AG08395 (cell line): ENCODE measurements at places on chromosomes 16 and 17.

DNA sequence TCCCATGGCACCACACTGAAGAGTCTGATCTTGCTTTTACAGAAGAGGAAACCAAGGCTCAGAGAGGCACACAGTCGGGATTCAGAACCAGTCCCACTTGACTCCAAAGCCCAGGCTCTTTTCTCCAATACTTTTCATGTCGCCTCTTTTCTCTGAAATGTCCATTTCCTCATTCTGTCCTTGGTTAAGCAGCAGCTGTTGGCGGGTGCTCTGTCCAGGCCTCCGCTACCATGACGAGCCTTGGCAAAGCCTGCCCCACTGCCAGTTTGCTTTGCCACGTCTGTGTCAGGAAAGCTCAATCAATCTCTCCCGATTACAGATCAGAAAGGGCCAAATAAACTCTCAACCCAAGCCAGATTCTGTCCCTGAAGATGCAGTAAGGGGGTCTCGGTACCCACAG lies 9.1 kb upstream of the CEP295NL start:
- DNase-seq, result no peak

DNA sequence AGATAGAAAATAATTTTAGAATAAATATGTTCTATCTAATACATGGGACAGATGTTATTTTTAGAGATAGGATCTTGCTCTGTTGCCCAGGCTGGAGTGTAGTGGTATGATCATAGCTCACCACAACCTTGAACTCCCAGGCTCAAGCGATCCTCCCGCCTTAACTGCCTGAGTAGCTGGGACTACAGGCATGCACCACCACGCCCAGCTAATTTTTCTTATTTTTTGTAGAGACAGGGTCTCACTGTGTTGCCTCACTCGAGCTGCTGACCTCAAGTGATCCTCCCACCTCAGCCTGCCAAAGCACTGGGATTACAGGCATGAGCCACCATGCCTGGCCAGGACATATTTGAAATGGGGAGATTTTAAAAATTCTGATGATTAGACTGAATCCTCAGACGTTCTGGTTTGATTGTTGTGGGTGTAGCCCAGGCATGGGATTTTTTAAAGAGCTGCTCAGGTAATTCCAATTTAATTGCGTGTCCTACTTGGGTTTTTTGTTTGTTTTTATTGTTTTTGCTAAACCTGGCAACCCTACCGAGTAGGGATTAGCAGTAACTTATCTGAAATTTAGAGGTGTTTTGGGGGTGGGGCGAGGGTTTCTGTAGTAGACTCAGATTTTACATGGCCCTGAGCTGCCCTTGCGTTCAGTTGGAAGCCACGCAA lies 142.9 kb downstream of the RAB11FIP4 start:
- no peak for DNase-seq

DNA sequence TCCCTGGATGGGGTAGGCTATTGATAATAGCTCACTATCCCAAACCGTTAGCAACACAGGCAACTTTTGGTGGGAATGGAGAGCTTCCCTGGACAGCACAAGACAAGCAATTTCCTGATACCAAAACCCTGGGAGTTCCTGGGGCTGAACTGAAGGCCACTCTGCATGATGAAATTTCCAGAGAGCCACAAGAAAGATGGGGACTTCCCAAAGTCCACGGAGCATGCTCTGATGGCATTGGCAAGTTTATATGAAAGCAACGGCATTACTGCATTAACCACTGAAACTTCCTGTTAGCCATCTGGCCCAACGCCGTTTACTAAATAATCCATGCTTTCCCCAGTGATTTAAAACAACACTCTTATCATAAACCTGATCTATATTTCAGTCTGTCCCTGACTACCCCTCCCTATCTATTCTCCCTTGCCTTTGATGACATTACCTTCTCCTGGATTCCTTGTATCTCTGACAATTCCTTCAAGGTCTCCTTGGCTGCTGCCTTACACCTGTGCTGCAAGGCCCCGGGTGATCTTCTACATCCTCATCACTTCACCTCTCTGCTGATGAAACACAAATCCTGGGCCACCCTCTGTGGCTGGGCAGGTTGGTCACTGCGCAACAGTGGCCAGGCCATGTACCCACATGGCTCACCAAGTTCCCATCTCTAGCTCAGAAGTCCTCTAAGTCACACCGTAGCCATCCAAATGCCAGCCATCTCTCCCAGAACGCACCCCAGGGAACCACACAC lies 108.5 kb upstream of the RCVRN start:
- DNase-seq, result no peak

- no peak for DNase-seq
These were observed 10.6 kb downstream of the TSC2 start for GRCh38 chr16:2058420-2058819.

GRCh38 chr17:80261159-80261894 lies 675 bp downstream of the RNF213 start:
- DNase-seq, result peak; percentile 34

GRCh38 chr16:24493821-24494220 lies 45.5 kb upstream of the RBBP6 start:
- DNase-seq, result no peak

DNA sequence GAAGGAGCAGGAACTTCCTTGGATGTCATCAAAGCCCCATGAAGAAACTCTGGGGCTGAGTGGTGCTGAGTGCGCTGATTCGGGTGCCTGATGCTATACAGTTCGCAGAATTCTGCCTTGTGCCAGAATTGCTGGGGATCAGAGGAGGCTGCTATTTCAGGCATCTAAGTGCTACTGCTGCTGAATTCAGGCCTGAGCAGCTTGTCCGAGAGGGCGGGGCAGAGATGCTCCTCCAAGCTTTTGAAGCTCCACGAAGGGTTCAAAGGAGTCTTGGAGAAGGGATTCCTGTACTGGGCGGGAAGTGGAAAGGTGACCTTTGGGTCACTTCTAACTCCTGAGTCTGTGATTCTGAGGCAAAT lies 227.8 kb downstream of the CCDC182 start:
- DNase-seq, result no peak

GRCh38 chr17:42122371-42123303 lies at the start of gene HSPB9:
Gene HSPB9, plus strand, starts transcription at chr17:42122804. Its CDS starts 47 bp downstream, at chr17:42122851.
- no peak for DNase-seq

DNA sequence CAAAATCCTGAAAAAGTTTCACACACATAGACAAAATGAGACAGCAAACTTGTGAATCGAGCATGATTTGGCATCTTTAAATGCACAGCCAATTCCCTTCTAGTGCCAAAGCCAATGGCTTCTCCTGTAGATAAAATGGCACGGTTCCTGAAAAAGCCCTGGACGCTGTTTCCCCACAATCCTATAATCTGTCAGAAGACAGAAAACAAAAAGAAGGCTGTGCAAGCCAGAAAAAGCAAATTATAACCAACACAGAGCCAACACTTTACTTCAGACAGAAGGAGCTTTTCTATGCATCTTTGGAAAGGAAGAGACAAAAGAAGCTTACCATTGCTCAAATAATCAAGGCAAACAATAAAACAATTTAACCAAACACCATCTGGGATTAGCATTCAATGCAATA lies 23.8 kb downstream of the FAM222B start:
- DNase-seq, result no peak

DNA sequence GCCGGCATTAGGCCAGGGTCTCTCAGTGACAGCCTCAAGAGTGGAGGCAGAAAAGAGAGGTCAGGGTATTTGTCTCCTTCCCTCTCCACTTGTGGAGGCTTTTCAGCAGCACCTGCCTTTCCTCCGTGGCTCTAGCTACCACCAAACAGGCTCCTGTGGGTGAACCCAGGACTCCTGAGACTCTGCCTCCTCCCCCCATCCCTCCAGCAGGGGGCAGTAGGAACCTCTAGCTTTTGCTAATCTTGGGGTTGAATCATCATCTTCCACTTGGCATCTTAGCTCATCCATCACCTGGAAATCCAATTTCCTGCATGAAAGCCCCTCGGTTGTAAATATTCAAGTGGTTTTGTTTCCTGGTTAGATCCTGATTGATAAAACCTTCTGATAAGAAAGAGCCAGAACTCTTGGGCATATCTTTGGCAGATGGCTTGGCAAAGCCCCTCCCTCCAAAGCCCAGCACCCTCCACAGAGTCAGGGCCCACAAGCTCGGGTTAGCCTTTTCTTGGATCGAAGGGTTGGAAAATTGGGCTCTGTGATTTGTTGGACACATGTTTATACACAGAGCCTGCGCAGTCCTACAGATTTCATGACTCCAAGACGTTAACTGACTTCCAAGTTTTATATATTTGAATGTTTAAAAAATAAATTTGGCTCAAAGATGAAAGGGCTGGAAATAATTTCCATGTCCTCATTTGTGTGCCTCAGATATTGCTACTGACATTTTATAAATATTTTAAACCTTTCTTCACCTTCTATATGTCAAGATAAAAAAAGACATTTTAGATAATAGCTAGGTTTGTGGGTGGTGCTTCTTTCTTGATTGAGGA lies 322.1 kb downstream of the MAP2K4 start:
- DNase-seq, result no peak

DNA sequence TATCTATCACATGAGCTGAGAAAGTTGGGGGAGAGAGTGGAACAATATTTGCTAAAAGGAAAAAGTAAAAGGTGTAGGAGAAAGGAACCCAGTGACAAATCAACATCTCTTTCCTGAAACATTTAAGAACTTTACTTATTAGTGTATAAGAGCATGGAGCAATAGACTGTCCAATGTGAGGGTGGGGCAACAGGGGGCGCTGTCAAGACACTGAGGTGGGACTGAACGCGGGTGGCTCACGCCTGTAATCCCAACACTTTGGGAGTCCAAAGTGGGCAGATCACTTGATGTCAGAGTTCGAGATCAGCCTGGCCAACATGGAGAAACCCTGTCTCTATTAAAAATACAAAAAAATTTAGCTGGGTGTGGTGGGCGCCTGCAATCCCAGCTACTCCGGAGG lies 21.2 kb downstream of the PCTP start:
- DNase-seq, result no peak

DNA sequence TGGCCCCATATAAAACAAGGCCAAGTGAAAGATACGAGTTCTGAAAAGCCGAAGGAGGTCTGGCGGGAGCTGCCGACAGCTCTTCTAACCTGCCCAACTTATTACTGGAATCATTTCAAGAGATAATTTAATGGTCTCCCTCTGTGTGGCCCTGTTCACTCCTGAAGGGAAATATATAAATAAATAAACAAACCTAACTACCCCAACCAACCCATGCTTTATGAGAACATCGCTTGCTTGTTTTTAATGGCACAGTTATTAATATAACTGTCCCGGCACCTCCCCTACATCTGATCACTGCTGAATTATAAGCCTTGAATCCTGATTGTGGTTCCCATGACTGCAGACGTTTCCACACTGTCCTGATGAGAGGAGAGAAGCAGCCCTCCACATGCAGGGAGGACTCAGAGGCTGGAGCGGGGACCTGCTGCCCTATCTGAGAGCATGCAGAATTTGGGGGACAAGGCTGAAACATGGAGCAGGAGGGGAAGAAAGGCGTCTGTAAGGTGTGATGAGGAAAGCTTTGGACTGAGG lies 22.2 kb downstream of the CDK5RAP3 start:
- no peak for DNase-seq

GRCh38 chr16:21189311-21189710 lies 22.1 kb downstream of the ZP2 start:
- no peak for DNase-seq

GRCh38 chr16:53745753-53746266 lies 41.9 kb downstream of the FTO start:
- DNase-seq, result peak; percentile 43

- no peak for DNase-seq
These were observed 121.3 kb downstream of the TRIM37 start for GRCh38 chr17:58985367-58985766.

GRCh38 chr17:77782611-77783010 lies 175.9 kb upstream of the TNRC6C start:
- DNase-seq, result no peak

DNA sequence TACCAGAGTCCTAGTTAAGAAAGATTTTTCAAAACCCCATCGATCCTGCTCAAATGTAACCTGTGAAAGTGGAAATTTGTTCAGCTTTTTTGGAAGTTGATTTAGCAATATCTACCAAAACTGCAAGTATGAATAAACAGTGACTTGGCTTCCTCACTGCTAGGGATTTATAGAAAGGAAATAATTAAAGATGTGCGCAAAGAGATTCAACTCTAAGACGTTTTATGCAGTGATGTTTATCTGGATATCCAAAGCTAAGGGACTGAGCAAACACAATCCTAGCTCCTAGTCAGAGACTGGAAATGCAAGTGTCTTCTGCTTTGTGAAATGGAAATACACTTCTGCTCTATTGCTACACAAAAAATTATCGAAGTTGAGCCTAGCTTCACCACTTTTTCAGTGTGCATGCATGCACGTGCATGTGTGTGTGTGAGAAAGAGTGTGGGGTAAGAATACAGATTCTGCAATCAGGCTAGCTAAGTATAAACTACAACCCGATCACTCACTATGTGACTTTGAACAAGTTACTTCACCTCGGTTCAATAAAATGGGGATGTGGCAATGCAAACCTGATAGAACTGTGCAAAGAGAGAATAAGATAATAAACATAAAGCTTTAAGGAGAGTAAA lies 52.1 kb upstream of the FOXF1 start:
- no peak for DNase-seq

- no peak for DNase-seq
These were observed 223.1 kb downstream of the SEC14L1 start for GRCh38 chr17:77363821-77364361.

DNA sequence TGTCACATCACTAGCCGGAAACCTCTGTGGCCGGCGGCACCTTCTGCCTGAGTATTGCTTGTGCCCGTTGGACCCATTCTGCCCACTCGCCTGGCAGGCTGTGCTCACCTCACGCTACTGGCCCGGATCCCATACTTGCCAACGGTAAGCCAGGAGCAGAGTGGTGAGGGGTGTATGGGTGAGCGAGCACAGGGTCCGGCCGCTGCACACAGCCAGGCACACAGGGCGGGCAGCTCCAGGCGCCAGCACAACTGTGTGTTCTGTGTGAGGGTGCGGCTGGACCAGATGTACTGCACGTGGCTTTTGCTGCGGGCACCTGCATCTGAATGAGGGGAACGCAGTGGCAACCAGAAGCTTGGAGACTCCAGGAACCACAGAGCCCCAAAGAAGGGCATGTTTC lies 455.7 kb downstream of the CDH8 start:
- DNase-seq, result no peak

DNA sequence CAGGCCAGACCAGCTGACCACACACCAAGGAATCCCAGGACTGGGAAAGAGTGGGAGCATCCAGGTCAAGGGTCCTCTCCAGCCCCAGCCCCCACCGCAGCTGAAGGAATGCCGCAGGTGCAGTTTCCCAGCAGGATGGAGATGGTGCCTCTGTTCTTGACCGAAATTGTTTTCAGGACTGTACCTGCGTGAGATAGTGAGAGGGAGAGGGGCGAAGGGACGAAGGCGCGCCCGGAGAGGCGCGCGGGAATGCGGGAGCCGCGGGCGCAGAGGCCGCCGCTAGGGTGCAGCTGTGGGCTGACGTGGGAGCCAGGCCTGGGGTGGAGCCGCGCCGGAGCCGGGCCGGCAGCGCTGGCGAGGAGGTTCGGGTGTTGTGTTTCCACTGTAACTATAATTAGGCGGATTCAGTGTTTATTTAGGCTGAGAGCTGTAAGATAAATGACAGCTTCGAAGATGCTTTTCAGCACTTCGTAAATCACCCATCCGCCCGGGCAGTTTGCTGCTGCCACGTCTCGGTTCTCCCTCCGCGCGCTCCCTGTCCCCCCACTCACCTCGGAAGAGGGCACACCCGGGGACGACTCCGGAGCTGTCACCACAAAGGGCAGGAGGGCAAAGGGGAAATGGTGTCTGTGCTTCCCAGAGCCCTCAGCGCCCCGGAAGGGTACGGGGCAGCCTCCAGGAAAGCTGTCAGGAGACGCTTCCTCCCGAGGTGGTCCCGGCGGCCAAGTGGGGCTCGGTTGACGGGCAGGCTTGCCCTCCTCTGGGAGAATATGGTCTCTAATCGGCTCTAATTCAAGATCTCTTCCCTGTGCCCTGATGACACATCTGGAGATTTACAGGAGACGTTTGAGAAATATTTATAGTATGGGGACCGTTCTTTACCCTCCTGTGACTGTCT lies 38.2 kb downstream of the HOXB1 start:
- peak; percentile 80 for DNase-seq

- no peak for DNase-seq
These were observed 12.1 kb downstream of the CA5A start for GRCh38 chr16:87924041-87924810.
